Caco-2 (cell line): ENCODE measurements at places on chromosomes 3 and 15. TPM values are rescaled to one million over a fixed set of nuclear protein-coding genes. Genes with fewer than 3 reads are reported as not detected.

PPIP5K1 gene
- total RNA-seq, result 36.3 and 38.9 TPM in 2 replicates

UBAP1L gene
- total RNA-seq, result 2.2 and 2.7 TPM in 2 replicates

PAQR5 gene
- total RNA-seq, result 3.4 and 5.4 TPM in 2 replicates

GOLGA6L7 gene
- not detected in 2 replicates for total RNA-seq

KLHL25 gene
- total RNA-seq, result 15.4 and 16.0 TPM in 2 replicates

FGF12 gene
- total RNA-seq, result 0.41 TPM in 1 of 2 replicates, not detected in the other

REC114 gene
- total RNA-seq, result not detected in 2 replicates

RAB6B gene
- total RNA-seq, result 2.5 and 3.2 TPM in 2 replicates
